Common myeloid progenitor, CD34-positive (primary cell): ENCODE measurements at places on chromosomes 4 and X.

DNA sequence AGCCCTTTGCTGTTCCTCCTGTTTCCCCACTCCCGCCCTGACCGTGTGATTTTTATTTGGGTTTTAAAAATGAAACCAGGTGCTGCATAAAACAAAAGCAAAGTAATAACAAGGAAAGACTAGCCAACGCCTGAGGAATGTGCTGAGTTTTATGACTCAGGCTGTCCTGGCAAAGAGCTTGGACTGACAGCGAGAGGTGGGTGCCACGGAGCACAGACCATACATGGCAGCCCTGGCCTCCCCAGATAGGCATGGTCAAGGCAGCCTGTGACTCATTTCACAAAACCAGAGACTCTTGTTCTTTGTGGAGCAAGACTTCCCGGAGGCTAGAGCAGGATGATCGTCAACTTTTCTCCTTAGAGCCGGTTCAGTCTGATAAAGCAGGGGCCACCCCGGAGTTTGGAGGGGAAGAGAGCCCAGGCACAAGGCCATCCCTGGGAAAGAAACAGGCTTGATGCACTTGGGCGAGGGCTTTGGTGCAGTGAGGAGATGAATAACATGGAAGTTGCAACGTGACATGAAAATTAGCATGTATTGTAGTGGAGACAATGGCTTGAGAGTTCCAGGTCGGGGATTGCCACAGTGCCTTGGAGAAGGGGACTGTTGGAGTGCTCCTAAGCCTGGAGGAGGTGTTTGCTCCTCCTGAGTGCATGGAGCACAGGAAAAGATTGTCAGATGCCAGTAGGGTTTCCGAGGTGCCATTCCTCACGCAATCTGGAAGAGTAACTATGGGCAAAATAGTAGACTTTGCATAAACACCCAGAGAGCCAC lies 54.8 kb downstream of the C4orf51 start:
- DNase-seq, result no peak

GRCh38 chr4:19298998-19299397 lies 952.7 kb upstream of the SLIT2 start:
- DNase-seq, result no peak

- no peak for DNase-seq
Observed at GRCh38 chr4:71867598-71867997, 83.7 kb upstream of the GC start.

DNA sequence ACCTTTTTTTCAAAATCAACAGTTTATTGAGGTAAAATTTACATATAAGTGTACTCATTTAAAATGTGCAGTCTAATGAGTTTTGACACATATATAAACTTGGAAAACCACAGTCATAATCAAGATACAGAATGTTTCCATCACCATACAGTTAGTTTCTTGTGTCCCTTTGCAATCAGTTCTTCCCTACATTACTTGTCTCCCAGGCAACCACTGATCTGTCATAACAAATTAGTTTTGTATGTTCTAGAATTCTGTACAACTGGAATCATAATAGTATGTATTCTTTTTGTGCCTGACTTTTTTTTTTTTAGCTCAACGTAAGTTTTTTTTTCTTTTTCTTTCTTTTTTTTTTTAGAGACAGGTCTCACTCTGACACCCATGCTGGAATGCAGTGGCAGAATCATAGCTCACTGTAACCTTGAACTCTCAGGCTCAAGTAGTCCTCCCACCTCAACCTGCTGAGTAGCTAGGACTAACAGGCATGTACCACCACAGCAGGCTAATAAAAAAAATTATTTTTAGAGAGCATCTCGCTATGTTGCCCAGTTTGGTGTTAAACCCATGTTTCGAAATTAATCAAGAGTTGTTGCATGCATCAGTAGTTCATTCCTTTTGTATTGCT lies 26.9 kb downstream of the ARFIP1 start:
- peak; percentile 50 for DNase-seq

DNA sequence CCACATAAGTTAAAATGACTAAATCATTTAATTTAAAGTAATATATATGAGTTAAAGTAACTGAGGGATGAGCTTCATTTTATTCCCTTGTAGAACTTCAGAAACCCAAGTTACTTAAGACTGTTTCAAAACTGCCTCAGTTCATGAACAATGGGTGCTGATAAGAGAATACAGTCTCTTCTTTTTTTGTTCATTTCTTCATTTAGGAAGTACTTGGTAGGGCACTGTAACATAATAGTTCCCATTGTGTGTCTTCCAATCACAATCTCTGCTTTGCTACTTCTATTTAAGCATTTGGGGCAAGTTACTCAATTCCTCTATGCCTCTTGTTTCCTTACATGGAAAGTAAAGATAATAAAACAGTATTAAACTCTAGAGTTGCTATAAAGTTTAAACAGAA lies 50.4 kb downstream of the HHIP start:
- no peak for DNase-seq

- no peak for DNase-seq
Observed at GRCh38 chr4:74873545-74874301, 59.2 kb upstream of the PARM1 start.

- no peak for DNase-seq
Observed at GRCh38 chr4:4254666-4255065, 6.6 kb upstream of the TMEM128 start.

GRCh38 chr4:148069895-148070178 lies 337.9 kb downstream of the ARHGAP10 start:
- no peak for DNase-seq

GRCh38 chr4:151000747-151001429 lies 14.2 kb downstream of the LRBA start:
- DNase-seq, result no peak

DNA sequence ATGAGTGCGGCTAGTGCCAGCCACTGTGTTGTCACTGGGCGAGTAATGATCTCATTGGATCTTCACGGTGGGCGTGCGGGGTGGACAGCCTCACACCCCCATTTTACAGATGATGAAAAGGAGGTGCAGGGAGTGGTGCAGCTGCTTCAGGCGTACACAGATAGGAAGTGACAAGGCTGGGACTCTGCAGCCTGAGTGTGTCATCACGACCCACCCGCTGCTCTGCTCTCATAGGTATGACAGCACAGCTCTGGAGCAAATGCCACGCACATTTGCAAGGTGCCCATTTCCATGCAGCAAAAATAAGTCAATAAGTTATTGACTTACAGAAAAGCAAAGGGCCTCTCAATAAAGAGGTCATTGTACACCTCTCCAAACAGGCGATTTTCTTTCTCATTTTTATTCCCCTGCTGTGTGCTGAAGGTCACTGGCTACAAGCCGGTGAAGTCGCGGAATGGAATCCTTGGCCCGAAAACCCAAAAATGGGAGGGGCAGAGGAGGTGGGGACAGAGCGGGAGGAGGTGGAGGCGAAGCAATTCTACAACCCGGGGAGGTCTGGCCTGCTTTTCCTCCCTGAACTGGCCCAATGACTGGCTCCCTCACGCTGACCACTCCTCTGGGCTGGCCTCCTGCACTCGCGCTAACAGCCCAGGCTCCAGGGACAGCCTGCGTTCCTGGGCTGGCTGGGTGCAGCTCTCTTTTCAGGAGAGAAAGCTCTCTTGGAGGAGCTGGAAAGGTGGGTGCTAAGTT lies at the start of gene SOD3:
Gene SOD3, plus strand, starts transcription at position 658 of the 750 bp plus-strand sequence. CDS start 3,949 bp downstream, outside the sequence.
- DNase-seq, result no peak

DNA sequence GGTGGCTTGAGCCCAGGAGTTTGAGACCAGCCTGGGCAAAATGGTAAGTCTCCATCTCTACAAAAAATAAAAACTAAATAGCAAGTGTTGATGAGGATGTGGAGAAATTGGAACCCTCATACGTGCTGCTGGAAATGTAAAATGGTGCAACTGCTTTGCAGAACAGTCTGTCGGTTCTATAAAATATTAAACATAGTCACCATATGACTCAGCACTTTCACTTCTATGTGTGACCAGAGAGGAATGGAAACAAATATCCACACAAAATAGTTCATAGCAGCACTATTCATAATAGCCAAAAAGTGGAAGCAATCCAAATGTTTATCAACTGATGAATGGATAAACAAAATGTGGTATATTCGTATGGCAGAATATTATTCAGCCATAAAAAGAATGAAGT lies 60.8 kb upstream of the FMR1 start:
- no peak for DNase-seq

DNA sequence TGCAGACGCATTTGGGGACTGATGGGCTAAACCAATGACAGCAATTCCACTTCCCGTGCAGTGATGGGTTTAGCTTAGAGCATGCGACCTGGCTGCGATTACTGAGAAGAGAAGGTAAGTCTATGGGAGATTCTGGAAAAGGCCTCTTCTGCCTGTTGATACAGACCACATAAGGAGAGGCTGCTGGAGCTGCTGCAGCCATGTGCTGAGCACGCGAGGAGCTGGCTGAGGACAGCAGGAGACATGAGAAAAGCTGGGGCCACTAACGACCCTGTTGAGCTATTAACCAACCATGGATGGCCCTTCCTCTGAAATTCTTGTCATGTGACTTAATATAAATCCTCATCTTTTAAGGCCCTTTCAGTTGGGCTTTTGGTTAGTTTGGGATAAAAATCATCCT lies 199.9 kb downstream of the PRDM5 start:
- DNase-seq, result no peak

DNA sequence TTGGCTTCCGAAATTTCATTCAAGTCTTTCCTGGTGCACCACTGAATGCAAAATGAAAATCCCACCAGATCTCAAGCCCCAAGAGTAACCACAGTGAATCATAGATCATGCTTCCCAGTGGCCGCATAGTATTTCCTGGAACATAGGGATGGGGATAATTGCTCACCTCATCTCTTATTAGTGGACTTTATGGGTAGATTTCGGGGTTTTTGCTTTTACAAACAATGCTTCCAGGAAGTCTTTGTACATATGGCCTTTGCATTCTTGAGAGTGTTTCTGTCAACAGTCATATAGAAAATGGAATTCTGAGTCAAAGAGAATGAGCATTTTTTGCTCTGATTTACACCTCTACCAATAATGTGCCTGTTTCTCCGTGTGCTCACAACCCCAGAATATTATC lies 53.4 kb downstream of the PPEF2 start:
- DNase-seq, result no peak

GRCh38 chr4:182144626-182145333 lies 98.4 kb upstream of the TENM3 start:
- peak; percentile 22 for DNase-seq

GRCh38 chrX:40543661-40544328 lies 37.0 kb upstream of the ATP6AP2 start:
- DNase-seq, result peak; percentile 64

DNA sequence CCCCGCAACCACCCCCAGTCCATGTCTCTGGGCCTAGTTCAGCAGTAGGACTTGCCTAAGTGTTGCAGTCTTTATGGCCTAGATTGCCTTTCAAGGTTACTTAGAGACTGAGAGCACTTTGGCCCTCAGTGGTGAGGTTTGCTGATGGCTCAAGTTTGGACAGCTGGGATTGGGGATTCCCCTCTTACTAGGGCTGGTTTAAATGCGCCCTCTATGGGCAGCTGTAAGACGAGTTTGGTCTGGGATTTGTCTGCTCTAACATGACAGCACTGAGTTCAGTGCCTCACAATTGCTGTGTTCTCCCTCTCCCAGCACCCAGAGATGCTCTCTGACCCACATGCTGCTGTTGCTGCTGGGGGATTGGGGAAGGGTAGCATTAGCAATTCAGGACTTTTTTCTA lies 23.1 kb downstream of the DACH2 start:
- peak; percentile 23 for DNase-seq

DNA sequence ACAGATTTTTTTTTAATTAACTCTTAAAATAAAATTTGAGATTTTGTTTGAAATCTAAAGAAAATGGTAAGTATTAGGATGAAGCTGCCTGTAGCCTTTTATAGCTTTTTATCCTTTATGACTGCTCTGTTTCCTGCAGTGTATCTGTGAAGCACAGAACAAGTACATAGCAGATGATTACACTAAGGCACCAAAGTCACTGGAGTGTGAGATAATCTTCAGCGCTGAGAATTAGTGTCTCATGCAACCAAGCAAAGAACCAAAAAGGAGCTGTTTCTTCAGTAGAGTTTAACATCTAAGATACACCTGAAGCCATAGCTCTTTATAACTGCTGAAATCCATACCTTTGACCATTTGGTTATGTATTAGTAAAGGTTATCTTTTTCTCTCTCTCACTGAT lies 1989.8 kb upstream of the PCDH10 start:
- no peak for DNase-seq

GRCh38 chr4:37475087-37475486 lies 211.1 kb downstream of the RELL1 start:
- DNase-seq, result no peak

DNA sequence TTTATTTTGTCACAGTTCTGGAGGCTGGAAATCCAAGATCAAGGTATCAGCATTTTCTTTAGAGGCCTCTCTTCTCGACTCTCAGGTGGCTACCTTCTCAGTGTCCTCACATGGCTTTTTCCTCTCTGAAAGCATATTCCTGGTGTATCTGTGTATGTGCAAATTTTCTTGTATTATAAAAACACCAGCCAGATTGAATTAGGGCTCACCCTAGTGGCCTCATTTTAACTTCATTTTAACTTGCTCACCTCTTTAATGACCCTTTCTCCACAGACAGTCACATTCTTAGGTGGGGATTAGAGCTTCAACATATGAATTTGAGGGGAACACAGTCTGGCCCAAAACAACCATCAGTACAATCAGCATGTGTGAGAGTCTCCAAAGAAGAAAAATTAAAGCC lies 542.4 kb upstream of the FAM241A start:
- no peak for DNase-seq

- no peak for DNase-seq
Observed at GRCh38 chr4:25847329-25847728, 15.5 kb downstream of the SEL1L3 start.

DNA sequence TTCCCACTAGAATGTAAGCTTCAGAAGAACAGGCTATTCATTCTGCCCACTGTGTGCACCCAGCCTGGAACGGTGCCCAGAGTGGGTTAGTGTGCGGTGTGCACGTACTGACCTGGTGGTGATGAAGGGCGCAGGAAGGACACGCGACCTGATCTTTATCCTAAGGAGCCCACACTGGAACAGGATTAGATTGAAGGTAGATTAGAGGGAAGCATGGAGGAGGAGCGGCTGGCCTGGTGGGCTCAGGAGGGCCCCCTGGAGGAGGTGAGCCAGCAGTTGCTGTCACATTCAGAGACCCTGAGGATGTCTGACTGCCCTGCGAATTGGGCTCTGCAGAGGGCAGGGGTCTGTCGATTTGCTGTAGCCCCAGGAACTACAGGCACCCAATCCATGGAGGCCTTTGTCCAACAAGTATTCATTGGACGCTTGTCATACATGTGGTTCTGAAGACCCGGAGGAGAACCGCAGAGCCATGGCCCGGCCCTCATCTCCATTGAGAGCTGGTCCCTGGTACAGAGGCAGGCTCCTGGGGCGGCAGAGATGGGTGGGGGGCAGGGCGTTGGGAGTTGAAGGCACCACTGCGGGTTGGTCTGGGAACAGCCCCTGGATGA lies 73.2 kb downstream of the HTRA3 start:
- no peak for DNase-seq

DNA sequence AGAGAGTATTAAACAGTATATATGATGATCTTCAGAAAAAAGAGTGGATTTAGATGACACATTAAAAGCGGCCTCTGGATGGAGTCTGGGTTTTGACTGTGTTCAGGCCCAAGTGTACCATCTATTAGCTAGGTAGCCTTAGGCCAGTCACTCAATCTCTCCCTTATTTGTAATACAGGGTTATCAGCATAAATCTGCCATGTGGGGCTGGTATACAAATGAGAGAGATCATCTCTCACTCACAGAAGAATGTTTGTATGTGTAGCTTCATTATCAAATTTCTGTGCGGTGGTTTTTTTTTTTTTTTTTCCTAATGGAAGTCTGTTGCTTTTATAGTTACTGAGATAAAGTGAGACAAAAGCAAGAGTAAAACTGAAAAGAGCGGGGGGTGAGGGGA lies 12.7 kb downstream of the SLC2A9 start:
- no peak for DNase-seq

GRCh38 chrX:19924285-19924684 lies 36.9 kb upstream of the SH3KBP1 start:
- peak; percentile 6 for DNase-seq
